Endodermal cell (in vitro differentiated cells): ENCODE measurements at places on chromosomes 5 and 9. TPM values are rescaled to one million over a fixed set of nuclear protein-coding genes. Genes with fewer than 3 reads are reported as not detected.
A peak's percentile ranks its signal among the peaks of the same experiment; 100 is the strongest.

- no peak for DNase-seq
Measured at GRCh38 chr5:143501310-143502044, 98.0 kb upstream of the NR3C1 start.

Gene SPINK7
- not detected in 2 replicates for total RNA-seq

GRCh38 chr9:120914953-120915352 is 11.6 kb downstream of the TRAF1 start:
- DNase-seq: no peak

Gene CBY3
- total RNA-seq: not detected in 3 replicates

- DNase-seq: no peak
Measured at GRCh38 chr5:124365361-124365801, 381.1 kb downstream of the ZNF608 start.

Gene REEP2
- total RNA-seq: 16.2 and 17.7 TPM in 2 replicates

DNA sequence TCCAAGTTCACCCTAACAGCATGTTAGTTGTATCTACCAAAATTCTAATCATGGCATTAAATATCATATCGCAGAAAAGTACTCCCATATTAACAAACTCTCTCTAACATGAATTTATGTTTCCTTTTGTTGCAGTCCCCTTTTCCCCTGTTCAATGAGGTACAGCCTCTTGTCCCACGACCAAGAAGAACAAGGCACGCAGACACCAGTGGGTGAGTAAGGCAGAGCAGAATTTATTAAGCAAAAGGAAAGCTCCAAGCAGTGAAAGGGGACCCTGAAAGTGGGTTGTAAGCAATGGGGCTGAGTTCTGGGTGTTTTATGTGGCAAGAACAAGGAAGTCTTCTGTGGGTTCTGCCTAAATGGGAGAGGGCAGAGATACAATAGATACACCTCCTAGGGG is 183.5 kb downstream of the LURAP1L start:
- DNase-seq: no peak

DNA sequence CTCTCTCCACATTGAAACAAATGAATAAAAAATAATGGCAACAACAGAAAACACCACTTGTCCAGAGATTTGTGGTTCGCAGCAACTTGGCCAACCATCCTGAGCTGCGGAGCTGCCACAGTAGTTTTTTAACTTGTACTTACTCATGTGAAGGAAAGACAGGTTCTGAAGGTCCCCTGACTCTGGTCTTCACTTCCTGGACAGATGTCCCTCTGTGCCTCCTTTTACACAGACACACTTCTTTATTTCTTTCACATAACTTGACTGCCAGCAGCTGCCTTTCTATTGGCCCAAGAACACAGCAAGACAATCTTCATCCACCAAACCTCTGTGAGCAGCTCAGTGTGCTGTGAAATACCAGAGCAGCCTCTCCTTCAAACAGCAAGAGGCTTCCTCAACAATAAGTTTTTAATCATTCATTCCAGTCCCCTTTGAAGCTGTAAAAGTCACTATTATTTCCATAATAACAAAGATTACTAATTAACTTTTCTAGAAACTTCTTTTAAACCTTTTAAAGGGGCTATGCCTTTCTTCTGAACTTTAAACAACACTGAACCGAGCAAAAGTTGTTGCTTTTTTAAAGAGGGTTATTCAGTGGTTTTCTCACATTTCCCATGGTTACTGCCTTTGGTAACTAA is 198.7 kb downstream of the NR2F1-AS1 start:
- no peak for DNase-seq

GRCh38 chr9:19030899-19031298 is 2.1 kb downstream of the SAXO1 start:
- DNase-seq: no peak

DNA sequence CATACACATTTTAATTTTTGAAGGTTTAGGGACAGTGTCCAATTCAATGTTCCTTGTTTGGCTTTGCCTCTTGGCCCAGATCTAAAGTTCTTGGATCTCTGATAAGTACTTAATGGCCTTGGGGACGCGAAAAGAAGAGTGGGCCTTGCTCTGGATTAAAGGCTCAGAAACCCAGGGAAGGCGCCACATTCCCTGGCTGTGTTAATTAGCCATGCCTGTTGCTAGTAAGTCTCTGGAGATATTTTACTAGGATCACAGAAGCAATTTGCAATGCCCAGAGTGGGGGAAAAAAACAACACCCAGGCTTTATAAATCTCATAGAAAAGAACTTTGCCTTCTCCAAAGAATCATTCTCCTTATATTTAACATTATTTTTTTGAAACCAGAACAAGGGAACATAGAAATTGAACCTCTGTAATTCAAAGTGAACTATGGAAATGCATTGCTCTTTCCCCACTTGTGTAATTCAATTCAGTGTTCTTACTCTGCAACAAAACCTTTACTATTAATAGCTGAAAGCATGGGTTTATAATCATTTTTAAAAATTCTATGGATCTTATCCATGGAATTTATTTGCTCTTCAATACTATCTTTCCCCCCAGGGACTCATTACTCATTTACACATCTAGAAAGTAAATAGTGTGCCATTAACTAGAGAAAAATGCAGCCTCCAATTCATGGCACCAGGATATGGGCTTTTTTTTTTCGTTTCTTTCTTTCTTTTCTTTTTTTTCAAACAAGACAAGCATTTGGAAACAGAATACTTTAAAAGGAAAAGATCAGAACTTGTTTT is 172.2 kb upstream of the ANKRD55 start:
- DNase-seq: peak; percentile 72

- no peak for DNase-seq
Measured at GRCh38 chr5:51573835-51574234, 190.6 kb downstream of the ISL1 start.

DNA sequence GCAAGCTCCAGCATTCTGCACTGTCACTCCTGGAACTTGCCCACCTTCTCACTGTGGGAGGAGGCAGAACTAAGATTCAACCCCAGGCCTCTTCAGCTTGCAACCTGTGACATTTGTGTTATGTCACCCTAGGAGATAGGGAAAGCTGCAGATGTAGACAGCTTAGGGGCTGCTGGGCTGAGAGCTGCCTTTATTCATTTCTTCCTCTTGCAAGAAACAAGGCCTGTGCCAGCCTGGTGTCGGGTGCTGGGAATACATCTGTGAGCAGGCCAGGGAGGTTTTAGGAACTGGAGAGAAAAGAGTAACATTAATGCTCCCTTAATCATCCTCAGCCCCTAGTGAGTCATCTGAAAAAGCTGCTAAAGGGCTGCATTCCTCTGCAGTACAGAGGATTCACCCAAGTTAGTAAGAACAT is 101.8 kb downstream of the FGF18 start:
- peak; percentile 83 for DNase-seq

Gene PSAT1
- 36.1 to 66.1 TPM (median 64.4 TPM) in 3 replicates for total RNA-seq

DNA sequence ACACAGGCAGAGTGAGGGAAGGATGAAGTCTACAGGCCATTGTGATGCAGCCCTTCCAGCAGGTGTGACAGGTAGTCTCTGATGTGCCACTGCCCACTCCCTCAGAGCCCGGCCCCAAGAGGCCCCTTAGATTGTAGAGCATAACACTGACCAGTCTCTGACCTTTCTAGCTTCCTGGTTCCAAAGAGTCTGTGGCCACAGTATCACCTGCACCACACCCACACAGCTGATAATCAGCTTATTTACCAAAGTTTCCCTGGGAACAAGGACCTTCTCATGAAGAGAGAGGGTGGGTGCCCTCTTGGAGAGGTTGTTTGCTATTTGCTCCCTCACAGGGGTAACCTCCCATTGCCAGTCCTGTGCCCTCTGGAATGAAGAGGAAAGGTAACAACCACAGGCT is 11.0 kb upstream of the ACER2 start:
- no peak for DNase-seq
